Stimulated activated CD4-positive, alpha-beta T cell treated with anti-CD3 and anti-CD28 coated beads, Interleukin-1b, Interleukin-23, amount 100 ng/mL, for 48 hours (primary cell): ENCODE measurements at places on chromosomes 4 and X.
A peak's percentile ranks its signal among the peaks of the same experiment; 100 is the strongest.

DNA sequence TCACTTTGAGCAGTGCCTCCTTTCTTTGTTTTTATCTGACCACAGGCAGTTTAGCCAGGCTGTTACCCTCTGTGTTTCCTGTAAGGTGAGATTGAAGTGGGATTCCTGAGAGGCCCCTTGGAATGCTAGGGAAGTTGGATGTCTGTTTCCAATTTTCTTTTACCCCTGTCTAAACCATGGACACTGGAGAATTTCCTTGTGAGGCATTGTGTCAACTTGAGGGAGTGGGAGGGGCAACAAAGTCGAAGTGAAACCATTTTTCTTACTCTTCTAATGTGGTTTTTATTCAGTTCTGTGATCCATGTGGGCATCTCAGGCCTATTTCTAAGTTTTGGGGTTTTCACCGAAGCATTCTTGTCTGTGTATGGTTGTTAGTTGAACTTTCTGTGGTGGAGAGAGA is 296.1 kb upstream of the UGT8 start:
- no peak for DNase-seq

DNA sequence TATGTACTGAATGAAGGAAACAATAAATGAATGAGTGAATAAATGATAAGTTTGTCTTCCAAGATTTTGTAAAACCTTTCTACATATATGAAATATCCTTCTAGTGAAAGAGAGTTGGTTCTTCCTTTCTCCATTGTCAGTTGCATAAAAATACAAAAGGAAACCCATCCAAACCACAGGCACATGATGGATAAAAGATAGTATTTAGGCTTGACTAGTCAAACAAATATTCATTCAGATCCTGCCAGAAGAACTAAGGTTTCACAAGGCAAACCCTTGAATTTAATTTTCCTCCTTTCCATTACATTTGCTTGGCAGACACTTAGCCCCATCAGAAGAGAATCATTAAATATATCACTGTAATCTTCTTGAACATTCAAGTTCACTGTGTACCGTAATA is 208.4 kb downstream of the COL25A1 start:
- no peak for DNase-seq

- DNase-seq: no peak
Observed at GRCh38 chr4:84501721-84502267, 2.7 kb upstream of the NKX6-1 start.

- DNase-seq: no peak
Observed at GRCh38 chrX:18725310-18725943, 18.0 kb downstream of the PPEF1 start.

- DNase-seq: no peak
Observed at GRCh38 chrX:36963069-36963808, 44.9 kb upstream of the FAM47C start.

DNA sequence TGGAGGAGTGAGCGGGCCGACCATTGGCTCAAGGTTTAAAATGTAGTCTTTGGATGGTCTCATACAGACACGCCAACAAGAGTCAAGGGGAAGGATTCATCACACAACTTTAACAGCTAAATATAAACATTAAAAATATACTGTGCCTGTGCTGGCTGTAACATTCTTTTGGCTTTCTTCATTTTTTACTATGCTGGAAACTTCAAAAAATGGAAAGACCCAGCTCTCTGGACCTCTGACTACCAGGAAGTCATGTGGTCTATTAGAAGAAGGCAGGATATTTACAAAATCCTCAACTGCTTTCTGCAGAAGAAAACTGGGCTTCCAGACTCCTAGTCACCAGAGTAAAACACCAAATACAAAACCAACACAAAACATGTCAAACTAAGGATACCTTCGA is 49.8 kb upstream of the KLF3 start:
- DNase-seq: no peak

DNA sequence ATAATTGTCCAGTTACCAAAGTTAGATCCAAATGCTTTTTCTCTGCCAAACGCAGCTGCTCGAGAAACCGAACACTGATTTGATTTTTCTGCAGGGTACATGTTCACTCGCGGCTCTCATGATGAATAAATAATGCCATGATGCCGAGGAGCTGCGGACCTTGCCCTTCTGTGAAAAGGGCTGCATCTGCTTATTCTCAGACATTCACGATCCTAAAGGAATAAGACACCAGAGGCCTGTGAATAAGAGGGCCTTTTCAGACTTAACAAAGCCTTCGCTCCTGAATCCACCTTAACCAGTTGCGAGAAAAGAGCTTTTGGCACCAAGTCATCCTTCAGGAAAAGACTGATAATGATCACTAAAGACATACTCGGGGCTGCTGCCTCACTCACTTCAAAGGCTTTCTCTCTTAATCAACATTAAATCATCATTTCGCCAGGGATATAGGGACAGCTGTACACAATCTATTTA is 147.5 kb downstream of the FBXO8 start:
- DNase-seq: no peak

GRCh38 chrX:114028907-114029662 is 554.8 kb upstream of the HTR2C start:
- DNase-seq: no peak

DNA sequence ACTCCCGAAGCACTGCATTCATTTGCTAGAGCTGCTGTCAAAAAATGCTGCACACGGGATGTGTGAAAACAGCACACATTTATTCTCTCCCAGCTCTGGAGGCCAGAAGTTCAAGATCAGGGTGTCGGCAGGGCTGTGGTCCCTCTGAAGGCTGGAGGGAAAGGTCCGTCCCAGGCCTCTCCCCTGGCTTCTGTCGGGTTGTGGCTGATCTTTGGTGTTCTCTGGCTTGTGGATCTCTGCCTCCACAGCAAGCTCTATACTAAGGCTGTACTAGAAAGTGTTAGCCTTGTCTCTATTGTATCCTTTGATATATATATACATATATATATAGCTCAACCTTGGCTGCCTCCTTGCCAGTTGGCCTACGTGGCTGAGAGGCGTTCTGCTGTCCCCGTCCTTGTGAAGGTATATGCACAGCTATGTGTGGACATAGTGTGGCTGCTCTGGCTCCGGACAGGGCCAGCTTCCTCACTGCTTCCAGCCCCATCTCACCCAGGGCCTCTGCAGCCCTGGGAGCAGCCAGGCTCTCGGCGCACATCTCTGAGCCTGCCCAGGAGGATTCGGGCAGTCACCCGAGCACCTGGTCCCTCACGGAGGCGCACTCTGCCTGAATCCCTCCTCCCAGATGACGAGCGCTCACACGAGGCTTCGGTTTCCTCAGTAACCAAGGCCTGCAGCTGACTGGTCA is 15.0 kb upstream of the DUSP9 start:
- no peak for DNase-seq

DNA sequence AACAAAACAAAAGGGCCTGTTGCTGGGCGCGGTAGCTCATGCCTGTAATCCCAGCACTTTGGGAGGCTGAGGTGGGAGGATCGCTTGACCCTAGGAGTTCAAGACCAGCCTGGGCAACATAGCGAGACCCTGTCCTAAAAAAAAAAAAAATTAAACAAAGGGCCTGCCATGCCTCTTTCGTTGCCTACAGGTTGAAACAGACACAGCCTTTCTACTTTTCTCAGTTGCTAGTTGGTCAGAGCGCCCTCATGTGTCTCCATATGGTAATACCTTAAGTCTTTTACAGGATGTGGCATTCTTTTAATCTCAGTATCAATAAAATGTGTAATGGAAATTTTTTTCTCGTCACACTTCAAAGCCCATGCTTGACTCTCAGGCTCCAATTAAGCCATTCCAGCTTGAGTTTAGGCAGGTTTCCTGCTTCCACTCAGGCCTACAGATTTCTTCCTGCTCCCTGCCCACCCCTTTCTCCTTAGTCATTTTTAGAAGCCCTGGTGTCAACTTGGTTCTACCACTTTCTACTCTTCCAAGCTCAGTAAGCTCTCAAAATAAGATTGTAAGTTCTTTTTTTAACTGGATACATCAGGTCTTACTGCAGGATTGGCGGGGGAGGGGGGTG is 4.6 kb upstream of the SOWAHD start:
- peak; percentile 35 for DNase-seq

- DNase-seq: no peak
Observed at GRCh38 chrX:149074398-149074797, 430.7 kb downstream of the IDS start.

DNA sequence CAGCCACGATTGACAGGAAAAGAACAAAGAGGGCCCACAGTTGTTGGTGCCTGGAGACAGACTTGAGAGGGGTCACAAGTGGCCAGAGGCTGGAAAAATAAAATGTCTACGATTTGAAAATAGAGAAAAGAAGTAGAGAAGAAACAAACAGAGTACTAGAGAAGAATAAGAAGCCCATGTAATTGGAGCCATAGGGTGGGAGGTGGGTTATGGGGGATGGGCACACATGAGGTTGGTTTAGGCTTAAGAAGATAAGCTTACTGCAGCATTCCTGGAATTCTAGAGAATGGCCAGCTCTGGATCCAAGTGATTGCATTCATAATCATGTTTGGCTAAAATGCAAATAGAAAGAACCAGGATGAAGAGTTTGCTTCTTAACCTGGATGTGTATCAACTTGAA is 210.7 kb downstream of the MAML3 start:
- DNase-seq: no peak

DNA sequence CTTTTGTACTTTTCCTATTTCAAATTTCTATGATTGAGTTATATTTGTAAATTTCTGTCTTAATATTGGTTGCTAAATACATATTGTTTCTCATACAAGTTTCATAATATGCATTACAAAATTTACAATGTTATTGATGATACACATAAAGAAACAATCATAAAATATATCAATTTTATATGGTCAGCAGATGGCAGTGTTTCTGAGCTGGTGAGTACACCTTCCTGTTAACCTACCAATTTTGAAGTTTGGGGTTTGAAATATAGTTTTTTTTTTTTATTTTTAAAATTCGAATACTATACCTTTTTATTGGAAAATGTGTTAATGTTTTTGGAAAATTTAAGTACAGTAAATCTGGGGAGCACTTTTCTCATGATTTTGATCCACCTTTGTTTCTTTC is 1953.1 kb upstream of the ADGRL3 start:
- no peak for DNase-seq

DNA sequence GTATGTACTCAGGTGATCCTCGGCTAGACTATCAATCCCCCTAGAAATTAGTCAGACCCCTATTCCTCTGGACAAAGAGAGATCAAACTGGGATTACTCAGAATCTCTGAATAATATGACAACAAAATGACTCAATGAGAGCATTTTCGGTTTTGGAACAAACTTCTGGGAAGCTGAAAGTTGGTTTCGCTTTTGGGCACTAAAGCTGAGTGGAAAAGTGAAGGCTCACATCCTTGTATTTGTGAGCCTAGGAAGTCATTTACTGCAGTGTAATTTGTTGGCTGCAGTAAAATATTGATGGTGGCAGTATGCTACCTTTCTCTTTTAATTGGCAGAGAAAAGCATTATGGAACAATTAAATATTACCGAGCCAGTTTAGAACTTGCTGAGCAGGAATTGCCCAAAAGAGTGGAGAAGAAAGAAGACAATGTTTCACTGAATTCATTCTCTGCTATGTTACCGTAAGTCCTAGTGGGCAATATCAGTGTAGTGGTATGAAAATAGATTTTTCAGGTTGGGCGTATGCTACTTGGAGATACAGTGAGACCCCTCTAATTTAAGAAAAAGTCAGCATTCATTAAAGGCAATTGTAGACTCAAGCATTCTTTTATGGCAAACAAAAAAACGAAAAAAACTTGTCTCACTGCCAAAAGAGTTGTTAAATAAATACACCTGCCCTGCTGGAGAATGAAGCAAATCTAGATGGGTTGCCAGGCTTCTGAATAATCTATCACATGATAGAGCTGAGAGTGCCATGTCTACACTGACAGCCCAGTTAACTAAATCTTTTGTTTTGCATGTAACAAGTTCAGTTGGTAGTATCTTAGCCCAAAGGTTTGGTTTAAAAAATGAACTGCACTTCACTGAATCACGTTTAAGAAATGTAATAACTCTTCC is 69.6 kb downstream of the AGTR2 start:
- DNase-seq: no peak

DNA sequence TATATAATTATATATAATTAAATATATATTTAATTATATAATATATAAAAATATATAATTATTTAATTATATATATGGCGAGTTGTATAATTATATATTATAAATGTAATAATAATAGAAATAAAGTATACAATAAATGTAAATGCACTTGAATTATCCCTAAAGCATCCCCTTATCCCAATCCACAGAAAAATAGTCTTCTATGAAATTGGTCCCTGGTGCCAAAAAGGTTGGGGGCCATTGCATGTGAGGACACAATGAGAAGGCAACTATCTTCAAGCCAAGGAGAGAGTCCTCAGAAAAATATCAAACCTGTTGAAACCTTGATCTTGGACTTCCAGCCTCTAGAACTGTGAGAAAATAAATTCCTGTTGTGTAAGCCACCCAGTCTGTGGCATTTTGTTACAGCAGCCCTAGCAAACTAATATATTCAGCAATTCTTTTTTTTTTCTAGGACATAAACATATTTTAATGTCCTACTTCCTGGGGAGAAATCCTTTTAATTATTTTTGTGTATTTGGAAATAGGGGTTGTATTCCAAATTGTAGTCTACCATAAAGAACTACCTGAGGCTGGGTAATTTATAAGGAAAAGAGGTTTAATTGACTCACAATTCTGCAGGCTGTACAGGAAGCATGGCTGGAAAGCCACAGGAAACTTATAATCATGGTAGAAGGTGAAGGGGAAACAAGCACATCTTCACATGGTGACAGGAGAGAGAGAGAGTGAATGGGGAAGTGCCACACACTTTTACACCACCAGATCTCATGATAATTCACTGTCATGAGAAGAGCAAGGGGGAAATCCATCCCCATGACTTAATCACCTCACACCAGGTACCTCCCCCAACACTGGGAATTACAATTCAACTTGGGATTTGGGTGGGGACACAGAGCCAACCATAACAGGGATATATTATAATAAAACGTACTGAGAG is 22.9 kb upstream of the CXCL2 start:
- no peak for DNase-seq

DNA sequence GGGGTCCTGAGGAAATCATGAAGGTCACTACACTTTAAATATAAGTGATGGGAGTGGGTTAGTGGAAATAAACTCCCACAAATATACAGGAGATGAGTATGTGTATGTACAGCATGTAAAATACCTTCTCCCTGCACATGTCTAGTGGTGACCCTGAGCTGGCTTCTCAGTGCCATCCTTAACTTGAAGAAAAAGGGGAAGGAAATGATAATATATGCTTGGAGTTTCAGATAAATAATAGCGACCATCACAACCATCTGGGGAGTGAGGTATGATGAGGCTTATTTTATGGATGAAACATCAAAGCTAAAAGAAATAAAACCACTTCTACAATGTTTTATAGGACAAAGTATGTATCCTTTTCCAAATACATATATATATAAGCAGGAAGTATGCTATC is 41.0 kb upstream of the SORBS2 start:
- DNase-seq: no peak

DNA sequence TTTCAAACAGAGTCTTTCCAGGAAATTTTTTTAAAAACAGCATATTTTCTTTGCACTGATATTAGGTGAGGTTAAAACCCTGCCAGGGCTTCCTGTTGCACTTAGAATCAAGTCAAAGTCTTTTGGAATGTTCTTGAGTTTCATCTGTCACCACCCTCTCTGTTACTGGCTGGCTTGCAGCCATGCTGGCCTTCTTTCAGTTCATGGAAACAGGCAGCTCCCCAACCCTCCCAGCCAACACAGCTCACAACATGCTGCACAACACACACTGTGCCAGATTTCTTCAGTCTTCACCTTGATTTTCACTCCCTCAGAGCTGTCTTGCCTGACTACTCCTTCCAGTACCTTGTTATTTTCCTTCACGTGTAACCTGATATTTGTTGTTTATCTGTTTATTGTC is 129.5 kb downstream of the KCNIP4 start:
- no peak for DNase-seq
